ENCODE measurements at places on chromosomes 6 and 20. TPM values are rescaled to one million over a fixed set of nuclear protein-coding genes. Genes with fewer than 3 reads are reported as not detected.
A peak's percentile ranks its signal among the peaks of the same experiment; 100 is the strongest.

The PDE7B gene
- total RNA-seq = 6.1 TPM

The CCR6 gene
- total RNA-seq = 0.23 TPM

The COL9A3 gene
- not detected for total RNA-seq

The ENPP1 gene
- total RNA-seq = 12.6 TPM

The CDH4 gene
- total RNA-seq = not detected

The TRIM15 gene
- not detected for total RNA-seq

The RBPJL gene
- not detected for total RNA-seq

- H3K36me3 ChIP-seq = no peaks in the 10 kb centered on the region
- H3K4me3 ChIP-seq = no peak overlapping the region
- H3K27ac ChIP-seq = no peak overlapping the region
- no peaks in the 10 kb centered on the region for H3K4me1 ChIP-seq
These were observed 277.0 kb downstream of the CDKAL1 start for GRCh38 chr6:20811109-20811761.

- no peak overlapping the region for H3K27ac ChIP-seq
- DNase-seq = no peak
- no peaks in the 10 kb centered on the region for H3K27me3 ChIP-seq
- no peak overlapping the region for H3K4me3 ChIP-seq
- H3K4me1 ChIP-seq = no peaks in the 10 kb centered on the region
These were observed 19.9 kb downstream of the TPX2 start for GRCh38 chr20:31758991-31759390.

DNA sequence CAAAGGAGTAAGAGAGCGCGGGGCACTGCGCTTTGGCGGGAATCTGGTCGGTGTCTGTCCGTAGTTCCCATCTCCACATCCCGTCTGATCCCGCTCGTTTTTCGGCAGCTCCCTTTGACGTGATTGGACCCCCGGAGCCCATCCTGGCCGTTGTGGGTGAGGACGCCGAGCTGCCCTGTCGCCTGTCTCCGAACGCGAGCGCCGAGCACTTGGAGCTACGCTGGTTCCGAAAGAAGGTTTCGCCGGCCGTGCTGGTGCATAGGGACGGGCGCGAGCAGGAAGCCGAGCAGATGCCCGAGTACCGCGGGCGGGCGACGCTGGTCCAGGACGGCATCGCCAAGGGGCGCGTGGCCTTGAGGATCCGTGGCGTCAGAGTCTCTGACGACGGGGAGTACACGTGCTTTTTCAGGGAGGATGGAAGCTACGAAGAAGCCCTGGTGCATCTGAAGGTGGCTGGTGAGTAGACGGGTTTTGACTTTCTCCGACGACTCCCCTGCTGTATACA is 1.4 kb downstream of the BTN1A1 start:
- no peaks in the 10 kb centered on the region for H3K36me3 ChIP-seq
- peaks cover 13% of the 10 kb centered on the region for H3K4me1 ChIP-seq
- no peak overlapping the region for H3K27ac ChIP-seq
- H3K4me3 ChIP-seq = peak overlapping the region; percentile 64
- DNase-seq = no peak

DNA sequence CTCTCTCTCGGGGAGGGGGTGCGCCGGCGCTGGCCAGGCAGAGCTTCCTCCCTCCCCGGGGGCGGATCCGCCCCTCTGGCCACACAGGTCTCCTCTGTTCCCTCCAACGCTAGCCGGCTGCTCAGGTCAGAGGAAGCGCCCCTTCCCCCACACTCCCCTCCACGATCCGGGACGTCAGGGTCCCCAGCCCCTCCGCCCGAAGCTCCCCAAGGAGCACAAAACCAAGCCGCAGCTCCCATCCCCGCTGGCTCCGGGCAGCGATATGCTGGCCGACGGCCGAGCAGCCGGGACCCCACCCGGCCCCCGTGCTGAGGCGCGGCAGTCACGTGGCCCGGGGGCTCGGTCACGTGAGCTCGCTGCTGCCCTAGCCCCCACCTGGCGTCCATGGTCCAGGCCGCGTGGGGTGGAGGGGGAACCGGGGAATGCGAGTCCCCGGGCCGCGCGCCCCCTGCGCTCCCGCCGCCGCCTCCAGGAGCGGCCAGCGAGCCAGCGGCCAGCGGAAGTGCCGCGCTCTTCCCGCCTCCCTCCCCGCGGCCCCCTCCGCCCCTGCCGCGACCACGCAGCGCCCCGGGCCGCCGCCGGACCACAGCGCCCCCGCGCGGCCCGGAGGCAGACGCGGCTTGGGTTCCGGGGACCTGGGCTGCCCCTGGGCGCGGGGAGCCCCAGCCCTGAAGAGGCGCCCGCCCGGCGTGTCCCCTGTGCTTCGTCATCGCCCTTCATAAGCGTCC is at the start of gene SLC35B2:
Gene SLC35B2, minus strand, starts transcription at position 504 of the 728 bp plus-strand sequence. Its CDS starts 118 bp downstream, at position 386.
- H3K4me3 ChIP-seq = peak within 1 kb of the TSS; percentile 98
- no peak for DNase-seq
- H3K4me1 ChIP-seq = peaks cover 14% of the 10 kb centered on the region

- no peaks in the 10 kb centered on the region for H3K27me3 ChIP-seq
- H3K27ac ChIP-seq = no peak overlapping the region
- H3K4me3 ChIP-seq = no peak overlapping the region
- no peak for DNase-seq
- H3K36me3 ChIP-seq = no peaks in the 10 kb centered on the region
These were observed 181.2 kb upstream of the FOXQ1 start for GRCh38 chr6:1130709-1131108.

GRCh38 chr6:1850121-1850839 is 240.6 kb downstream of the FOXC1 start:
- no peak overlapping the region for H3K27ac ChIP-seq
- no peak for DNase-seq
- no peaks in the 10 kb centered on the region for H3K27me3 ChIP-seq
- no peak overlapping the region for H3K4me3 ChIP-seq
